ENCODE measurements at places on chromosomes 2 and 18.

DNA sequence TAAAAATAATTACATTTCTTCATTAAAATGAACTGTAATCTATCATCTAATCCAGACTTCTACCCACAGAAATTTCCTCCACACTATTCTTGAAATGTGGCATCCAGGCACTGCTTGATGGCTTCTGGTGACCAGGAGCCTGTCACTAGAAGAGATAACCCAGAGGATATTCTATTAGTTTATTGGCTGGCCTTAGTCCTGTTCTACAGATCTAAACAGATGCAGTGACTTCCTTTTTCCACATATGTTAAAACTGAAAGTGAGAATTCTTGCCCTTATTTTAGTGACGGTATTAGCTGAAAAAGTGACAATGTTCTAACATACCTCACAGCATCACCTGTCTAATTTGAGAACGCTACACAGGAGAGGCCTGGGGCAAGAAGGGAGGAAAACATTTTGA lies 775.4 kb downstream of the TSN start:
- DNase-seq: no peak

DNA sequence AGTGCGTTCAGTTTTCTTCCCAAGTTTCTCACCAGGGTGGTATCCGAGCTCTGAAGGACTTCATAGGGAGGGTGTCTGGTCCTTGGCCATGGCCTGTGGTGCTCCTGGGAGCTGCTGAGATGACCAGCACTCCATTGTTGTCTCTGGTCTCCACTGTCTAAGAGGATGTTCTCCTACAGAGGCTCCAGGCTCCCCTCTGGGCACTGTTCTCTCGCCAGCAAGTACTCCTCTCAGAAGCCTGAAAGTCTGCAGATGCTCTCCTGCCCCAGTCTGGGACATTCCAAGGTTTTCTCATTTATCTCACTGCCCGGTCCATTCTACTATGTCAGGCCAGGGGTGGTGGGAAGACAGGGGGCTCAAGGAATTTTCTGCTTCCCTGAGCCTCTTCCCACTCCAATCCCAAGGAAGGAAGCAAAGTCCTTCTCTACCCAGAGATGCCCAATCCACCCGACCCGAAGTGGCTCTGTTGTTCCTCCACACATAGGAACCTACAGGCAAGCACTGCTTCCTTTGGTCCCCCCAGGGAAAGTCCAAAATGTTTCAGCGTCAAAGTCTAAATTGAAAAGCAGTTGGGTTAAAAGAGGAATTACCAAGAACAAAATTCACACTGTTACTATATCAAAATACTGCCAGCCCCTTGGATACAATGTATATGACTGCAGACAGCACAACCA lies 110.5 kb downstream of the GYPC start:
- DNase-seq: no peak

DNA sequence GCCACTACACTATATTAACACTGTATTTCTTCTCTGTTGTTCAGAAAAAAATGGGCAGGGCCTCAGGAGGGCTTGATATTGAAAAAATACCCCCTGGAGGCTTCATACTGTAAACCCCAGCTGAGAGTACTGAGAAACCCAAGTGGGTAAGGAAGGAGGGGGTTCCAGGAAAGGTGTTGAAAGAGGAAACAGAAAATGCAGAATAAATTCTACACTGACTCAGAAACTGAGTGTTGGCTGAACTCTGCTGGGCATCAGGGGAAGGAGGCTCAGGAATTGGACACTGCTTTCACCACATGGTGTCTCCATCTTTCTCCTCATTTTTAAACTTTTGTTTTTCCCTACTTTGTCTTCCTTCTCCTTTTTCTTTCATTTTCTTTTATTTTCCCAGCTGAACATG lies 253.7 kb downstream of the DYM start:
- DNase-seq: no peak

- peak; percentile 25 for DNase-seq
Observed at GRCh38 chr2:176136374-176137251, 7.1 kb downstream of the HOXD8 start.

GRCh38 chr2:165253178-165253577 lies 14.0 kb downstream of the SCN2A start:
- DNase-seq: no peak

GRCh38 chr2:216287251-216287650 lies 85.0 kb downstream of the MARCHF4 start:
- DNase-seq: no peak

DNA sequence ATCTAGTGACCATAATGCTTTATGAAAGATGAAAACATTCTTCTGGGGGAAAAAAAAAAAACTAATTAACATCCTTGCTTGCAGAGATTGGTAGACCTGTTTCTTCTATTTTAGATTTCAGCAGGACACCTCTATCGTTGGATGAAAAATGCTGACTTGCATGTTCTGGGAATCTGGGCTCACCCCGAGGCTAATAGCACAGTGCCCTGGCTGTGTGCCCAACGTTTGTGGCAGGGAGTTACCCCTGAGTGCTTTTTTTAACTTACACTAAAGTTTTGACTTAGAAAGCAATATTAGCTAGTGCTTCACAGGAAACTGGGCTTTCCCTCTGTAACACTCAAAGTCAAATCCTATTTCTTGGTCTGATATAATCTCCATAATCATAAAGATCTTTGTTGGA lies 233.2 kb downstream of the SLC8A1 start:
- DNase-seq: no peak

GRCh38 chr2:216341121-216341520 lies 31.2 kb downstream of the MARCHF4 start:
- no peak for DNase-seq

DNA sequence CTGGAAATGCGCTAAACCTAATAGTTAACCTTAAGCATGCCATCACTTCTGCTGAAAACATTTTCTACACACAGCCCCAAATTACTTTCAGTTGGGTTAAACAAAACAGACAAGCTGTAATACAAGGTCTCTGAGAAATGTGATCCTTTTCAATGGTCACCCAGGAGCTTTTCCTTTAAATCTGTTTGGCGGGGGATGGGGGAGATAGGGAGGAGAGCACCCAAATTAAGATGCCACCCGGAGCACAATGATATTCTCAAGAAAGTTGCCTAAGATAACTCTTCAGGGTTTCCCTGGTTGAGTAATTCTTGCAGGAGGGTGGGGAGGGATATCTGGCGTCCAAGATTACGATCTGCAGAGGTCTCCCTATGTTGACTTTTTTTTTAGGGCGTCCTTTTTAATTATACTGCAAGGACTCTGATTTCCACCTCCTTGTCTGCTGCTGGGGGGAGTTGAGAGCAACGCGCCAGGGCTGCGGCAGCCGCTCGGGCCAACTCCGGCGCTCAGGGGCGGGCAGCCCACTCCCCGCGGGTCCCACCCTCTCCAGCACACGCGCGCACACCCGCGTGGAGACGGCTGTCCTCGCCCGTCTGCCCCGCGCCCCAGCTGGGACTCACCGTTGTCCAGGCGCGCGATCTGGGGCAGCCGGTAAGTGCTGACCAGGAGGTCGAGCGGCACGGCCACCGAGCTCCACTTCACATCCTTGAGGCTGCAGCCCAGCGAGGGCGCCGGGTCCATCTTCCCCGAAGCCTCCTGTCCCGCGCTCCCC lies 807 bp downstream of the GAREM1 start:
- DNase-seq: no peak

DNA sequence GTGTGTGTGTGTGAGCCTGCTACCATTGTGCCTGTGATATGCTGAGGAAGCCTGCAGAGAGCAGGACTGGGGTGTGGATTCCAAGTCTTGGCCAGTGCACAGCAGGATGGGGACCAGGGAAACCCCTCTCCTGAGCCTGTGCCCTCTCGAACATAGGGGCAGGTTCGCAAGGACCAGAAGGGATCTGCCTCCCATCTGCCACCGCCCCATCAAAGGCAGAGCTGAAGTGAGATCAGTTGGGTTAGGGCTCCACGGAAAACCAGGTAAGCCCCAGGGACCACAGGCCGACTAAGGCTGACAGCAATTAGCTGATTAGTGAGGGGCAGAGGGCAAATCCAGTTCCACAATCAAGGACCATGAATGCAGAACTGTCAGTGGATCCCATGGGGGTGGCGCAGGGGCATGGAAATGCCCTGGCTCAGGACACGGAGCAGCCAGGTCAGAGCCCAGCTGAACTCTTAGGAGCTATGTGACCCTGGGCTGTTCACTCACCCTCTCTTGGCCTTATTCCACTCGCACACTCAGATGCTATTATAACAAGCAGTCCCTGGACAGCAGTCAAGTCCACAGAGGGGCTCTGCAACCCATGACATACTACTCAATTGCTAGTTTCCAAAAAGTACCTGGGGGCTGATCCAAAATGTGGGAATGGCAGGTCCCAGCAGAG lies 84.2 kb upstream of the ID2 start:
- DNase-seq: no peak

DNA sequence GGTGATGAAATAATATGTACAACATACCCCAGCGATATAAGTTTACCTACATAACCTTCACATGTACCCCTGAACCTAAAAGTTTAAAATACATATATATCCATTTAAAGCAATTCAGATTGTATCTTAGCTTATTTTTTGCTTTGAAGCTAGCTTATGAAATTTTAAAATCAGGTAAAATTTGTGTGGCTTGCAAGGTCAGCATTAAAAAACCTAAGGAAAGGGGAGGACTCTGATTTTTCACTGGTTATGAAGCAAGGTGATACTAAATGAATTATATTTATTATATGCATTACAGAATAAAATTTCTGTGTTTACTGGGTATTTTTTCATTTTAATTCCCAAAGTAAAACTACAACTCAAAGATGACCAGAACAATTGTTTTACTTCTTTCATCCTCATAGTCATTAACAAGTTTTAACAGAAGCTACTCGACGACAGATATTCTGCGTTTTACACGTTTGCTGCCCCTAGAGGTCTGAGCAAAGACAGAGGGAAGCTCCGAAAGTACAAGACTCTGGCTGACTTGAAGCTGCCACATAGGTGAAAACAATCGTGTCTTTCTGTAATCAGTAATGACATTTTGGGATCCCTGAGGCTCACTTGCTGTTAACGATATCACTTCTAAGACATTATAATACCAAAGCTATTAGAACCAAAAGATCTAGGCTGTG lies 17.1 kb downstream of the PKP4 start:
- no peak for DNase-seq

DNA sequence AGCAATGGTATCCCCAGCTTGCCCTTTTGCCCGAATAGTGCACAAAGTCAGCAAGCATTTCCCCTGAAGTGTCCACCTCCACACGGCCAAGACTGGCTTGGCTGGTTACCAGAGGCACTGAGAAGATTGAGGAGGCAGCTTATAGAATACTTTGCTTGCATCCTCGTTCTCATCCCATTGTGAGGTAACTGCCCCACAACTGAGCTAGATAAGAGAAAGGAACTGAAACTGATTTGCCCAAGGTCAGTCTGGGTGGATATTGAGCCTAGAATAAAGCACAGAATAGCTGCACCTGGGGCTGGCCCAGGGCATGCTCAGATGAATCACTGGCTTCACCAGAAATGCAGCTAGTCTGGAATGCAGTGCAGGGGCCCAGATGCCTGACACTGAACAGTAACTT lies 32.7 kb upstream of the MAP4K3 start:
- no peak for DNase-seq

Data from C1 segment of cervical spinal cord (tissue), 14 donors.